ENCODE measurements at places on chromosomes 16 and 17.

- DNase-seq: no peak
These were observed 68.9 kb upstream of the METRNL start for GRCh38 chr17:83010206-83011200.

- no peak for DNase-seq
These were observed 72.9 kb downstream of the DNAH17 start for GRCh38 chr17:78504156-78504925.

DNA sequence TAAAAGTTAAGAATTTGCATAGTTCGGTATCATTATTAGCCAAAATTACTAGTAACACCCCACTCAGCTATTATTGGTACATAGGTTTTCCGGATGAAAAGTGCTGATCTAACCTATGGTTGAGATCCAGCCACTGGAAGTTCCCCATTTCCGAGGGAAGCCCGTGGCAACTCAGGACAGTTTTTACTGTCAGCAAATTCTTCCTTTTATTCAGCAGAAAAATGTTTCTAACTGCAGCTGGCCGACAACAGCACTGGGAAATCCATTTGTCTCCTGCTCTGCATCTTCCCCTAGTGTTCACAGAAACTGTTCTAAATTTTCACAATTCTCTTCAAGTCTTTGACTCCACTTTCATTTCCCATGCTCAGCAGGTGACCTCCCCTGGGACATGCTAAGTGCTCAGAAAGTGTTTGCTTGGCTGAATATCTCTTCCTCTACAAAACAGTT lies 15.5 kb upstream of the MMD start:
- peak; percentile 30 for DNase-seq

DNA sequence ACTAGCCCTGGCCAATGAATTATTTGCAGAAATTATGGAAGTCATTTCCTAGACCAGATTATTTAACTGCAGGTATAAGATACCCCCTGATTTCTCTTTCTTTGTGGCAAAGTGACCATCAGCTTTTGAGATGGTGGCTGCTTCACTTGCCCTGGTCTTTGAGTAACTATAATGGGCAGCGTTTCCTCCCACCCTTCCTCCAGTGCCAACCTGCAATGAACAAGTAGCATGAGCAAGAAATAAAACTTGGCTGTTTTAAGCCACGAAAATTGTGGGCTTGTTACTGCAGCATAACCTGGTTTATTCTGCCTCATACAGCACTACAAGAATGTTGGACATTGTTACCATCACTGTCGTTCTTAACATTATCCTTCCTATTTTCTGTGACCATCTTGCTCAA lies 105.3 kb downstream of the CYLD start:
- DNase-seq: no peak

DNA sequence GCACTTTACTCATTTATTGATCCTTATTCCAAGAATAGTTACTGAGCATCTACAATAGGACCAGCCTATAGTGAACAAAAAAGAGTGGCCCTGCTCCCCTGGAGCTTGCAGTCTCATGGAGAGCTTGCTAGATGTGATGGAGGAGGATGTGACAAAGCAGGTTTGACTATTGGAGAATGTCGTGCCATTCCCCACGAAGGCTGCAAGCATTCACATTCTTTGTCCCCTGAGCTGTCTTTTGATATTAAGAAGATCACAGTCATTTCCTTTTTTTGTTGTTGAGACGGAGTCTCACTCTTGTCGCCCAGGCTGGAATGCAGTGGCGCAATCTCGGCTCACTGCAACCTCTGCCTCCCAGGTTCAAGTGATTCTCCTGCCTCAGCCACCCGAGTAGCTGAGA lies 115.0 kb upstream of the ADAMTS18 start:
- DNase-seq: no peak

DNA sequence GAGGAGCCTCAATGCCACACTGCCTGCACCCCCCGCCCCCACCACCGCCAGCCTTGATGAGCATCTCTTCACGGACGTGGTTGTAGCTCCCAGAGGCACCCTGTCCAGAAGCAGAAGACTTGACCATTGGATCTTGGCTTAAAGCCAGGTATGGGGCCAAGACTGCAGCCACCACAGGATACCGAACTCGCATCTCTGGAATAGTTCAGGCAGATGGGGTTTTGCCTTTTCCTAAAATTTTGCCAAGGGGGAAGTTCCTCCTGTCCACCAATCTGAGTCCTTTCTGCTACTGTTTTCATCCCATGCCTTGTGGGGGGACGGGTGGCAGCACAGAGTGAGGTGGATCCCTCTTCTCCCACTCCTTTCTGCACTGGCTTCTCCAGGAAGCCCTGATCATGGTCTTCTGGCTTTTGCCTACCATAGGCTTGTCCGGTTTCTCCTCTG lies 939 bp downstream of the CORO6 start:
- DNase-seq: no peak

GRCh38 chr17:79951361-79952264 lies 84.1 kb downstream of the TBC1D16 start:
- peak; percentile 81 for DNase-seq

GRCh38 chr16:57732714-57733113 lies 2.9 kb upstream of the KATNB1 start:
- DNase-seq: no peak

DNA sequence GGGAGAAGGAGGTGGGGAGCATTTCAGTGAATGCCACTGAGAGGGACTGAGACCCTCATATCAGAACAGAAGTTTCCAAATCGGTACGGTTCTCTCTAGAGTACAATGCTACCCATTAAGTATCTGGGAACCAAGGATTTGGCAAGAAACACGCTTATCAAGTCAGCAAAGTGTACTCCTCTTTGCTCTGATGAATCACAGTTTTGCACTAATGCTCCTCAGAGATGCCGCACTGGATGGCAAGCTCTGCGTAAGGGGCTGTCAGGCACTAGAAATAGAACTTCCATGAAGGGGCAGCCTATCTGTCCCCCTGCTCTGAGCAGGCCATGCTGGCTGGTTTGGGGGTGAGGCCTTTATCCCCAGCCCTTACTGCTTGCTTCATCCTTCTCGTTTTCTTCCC lies 4.8 kb upstream of the ABCC12 start:
- no peak for DNase-seq

GRCh38 chr16:24983561-24983960 lies 31.6 kb downstream of the ARHGAP17 start:
- peak; percentile 16 for DNase-seq

- no peak for DNase-seq
These were observed 346.9 kb downstream of the FOXL1 start for GRCh38 chr16:86925067-86925791.

DNA sequence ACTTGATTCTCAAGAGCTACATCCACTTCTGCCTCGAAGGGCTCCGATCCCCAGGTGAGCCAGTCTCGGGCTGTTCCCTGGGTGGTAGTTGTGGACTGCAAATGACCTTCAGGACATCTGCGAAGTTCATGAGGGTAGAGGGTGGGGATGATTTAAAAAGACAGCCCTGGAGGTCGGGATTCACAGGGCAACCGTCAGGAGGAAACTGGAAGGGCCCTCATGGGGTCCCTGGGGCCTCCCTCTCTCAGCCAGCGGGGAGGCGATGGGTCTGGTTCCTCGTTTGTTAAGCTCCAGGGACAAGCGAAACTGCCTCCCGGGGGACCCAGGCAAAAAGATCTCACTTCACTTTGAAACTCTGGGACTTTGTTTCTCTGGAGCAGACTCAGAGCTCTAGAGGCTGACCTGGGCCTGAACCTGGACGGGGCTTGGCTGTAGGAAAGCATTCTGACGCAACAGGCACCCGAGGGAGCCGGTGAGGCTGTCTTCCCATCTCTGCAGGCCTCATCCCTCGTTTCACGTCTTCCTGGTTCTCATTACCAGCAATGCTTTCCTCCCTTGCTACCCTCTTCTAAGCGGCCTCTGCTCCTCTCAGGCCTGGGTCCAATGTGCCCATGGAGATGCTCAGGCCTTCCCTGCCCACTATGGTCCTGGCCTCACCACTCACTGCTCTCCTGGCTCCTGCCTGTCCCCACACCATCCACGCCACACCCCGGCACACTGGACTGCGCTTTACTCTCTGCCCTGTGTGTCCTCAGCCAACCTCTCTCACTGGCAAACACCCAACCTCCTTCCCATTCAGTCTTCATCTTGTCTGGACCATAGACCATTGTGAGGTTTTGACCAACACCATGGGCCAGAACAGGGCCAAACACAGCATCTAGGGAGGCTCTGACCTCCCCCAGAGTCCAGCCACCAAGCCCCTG lies 214.2 kb upstream of the TNRC6C start:
- no peak for DNase-seq

GRCh38 chr16:57411362-57411976 lies 6.9 kb downstream of the CCL17 start:
- DNase-seq: no peak

- no peak for DNase-seq
These were observed 1173.5 kb upstream of the GOT2 start for GRCh38 chr16:59907611-59908010.

DNA sequence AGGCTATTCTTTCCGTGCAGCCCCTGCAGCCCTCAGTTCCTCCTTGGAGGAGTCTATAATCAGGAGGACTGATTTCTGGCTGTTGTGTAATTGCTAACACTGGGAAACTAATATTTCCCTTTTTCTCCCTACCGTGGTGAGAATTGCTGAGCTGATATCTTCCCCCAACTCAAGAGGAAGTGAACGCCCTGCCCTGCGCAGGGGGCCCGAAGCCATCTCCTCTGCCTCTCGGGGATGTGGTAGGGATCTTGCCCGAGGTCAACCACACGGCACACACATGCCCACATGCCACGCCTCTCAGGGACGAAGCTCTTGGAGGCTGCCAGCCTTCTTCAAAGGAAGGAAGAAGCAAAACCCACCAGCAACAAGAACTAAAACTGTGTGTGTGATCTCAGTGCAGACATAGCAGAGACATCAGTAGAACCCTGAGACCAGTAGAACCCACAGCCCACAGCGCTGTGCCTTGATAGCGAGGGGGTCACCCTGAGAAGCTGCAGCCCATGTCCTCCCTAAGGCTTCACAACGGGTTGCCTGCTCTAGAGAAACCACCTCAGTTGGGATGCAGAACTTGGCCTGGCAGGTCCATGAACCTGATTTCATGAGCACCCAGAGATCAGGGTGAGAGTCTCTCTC lies 8.9 kb upstream of the ULK2 start:
- peak; percentile 73 for DNase-seq

DNA sequence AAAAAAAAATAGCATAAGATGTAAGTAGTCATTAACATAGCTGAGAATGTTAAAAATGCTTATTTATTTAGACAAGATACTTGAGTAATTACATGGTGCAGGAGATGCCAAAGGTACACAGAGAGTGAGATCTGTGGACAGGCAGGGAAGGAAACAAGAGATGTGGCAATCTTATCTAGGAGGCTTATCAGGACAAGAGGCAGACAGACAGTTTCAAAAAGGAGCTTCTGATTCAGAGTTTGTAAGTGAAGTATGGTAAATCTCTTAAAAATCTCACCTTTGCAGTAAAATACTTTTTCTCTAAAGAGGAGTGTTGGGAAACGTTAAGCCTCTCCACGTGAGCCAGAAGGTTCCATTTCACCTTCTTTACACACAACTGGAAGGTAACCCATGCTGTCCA lies 19.9 kb upstream of the GHDC start:
- DNase-seq: no peak

DNA sequence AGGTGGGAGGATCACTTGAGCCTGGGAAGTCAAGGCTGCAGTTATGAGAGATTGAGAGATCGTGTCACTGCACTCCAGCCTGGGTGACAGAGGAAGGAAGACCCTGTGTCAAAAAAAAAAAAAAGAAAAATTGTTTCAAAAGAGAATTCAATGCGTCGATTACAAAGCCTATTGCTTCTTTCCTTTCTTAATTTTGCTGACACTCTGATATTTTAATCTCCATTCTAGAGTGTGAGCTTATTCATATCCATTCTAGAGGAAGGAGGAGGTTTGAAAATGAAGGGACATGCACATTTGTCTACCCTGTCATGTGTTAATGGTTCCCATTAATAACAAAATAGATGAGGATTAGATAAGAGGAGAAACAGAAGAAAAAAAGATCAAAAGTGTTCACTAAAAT lies 63.1 kb downstream of the PCTP start:
- DNase-seq: no peak

GRCh38 chr17:20302246-20302917 lies 165.0 kb downstream of the LGALS9B start:
- no peak for DNase-seq

DNA sequence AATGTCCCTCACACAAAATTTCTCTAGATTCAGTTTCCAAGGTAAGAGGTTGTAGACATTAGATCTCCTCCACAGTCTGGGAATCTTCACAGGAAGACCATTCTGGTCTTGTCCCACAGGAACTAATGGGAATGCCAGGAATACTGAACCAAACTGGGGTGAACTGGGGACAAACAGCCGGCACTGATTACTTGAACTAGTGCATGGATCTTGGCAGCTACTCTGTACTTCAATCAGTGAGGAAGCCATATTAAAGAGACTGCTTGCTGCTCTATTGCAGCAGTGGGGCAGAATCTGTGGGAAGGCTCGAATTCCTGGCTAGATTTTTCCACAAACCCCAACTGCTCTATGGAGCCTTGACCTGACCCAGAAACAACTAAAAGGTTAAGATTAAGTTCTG lies 268.9 kb upstream of the AXIN2 start:
- DNase-seq: no peak

DNA sequence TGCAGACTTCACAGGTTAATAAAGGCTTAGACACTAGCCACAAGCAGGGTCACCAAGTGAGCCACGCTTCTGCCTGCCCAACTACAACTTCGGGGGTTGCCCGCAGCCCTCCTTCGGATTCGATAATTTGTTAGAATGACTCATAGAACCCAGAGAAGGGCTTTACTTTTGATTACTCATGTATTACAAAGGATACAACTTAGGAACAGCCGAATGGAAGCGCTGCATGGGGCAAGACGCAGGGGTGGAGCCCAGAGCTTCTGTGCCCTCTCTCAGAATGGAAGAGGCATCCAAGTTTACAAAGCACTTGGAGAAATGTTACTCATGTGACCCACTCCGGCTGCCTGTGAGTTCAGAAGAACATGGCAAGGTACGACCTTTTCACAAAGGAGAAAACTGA lies 7.5 kb upstream of the CDH5 start:
- DNase-seq: no peak

GRCh38 chr17:49038138-49038537 lies 41.0 kb downstream of the IGF2BP1 start:
- no peak for DNase-seq

GRCh38 chr16:84356591-84357116 lies 11.7 kb upstream of the ATP2C2 start:
- peak; percentile 98 for DNase-seq

GRCh38 chr17:77995146-77995852 lies 36.8 kb downstream of the TNRC6C start:
- no peak for DNase-seq

DNA sequence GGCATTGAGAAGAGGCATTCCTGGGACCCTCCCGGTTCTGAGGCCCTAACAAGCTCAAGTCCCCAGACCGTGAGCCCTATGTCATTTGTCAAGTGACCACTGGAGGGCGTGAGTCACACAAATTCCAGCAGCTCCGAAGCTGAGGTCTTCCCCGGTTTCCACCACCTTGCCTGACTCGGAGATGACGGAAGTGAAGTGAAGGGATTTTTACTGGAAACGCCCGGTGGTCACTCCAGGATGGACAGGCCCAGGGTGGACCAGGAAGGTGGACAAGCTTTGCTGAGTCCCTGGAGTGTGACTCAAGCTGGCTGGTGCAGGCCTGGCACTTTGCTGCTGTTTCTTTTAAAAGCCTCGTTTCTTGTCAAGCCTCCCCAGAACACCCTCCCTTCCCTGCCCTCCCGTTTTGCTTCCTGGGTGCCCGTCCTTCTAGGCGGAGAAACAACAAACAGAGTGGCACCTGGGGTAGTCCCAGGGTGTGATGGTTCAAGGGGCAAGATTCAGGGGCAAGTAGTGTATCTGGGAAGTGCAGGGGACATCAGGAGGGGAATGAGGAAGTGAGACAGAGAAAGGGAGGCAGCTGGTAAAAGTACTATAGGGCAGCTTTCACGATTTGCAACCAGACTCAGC lies 5.3 kb upstream of the NOS2 start:
- DNase-seq: peak; percentile 84
